Stimulated activated CD4-positive, alpha-beta T cell treated with anti-CD3 and anti-CD28 coated beads, Interleukin-15, amount 100 ng/mL, for 1 hour (primary cell): ENCODE measurements at places on chromosomes 4 and X.

DNA sequence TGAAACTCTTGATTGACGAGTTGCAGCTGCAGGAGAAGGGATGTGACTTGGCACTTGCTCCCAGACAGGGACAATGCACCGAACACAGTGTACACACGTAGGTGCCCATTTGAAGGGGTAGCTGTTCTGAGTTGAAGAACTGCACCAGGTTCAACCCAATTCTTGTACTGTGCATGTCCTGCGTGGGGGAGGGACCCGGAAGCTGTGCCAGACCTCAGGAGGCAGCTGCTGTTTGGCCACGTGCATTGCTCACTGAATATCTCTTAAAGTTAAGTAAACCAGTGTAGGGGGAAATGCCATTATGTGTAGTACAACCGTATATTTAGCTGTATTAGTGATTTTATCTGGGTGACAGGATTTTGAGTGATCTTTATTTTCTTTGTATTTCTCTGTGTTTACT is 12.0 kb upstream of the RBBP7 start:
- DNase-seq: no peak

- no peak for DNase-seq
Observed at GRCh38 chrX:41327341-41327740, 6.6 kb upstream of the DDX3X start.

GRCh38 chr4:80010316-80010715 is 62.7 kb downstream of the ANTXR2 start:
- DNase-seq: no peak

DNA sequence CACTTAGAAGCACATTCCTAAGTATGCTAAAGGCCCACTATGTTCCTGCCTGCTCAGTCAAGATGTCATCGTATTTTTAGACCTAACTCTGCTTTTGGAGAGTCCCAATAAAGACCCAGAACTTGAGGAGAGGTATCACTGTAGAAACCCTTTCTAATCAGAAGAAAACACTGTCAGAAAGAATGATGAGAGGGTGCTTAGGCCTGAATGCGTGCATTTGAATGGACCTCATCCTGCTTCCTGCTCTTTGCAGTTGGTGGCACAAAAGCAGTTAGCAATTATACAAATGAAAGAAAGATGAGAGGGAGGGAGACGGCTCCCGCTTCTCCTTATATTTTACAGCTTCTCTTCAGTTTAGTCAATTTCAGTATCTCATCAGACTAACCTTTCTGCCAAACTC is 987.2 kb downstream of the CCSER1 start:
- no peak for DNase-seq

GRCh38 chr4:111689731-111690130 is 455.5 kb upstream of the FAM241A start:
- DNase-seq: no peak
